Fibroblast of gingiva (primary cell): ENCODE measurements at places on chromosomes 4 and X.

- DNase-seq: no peak
Measured at GRCh38 chr4:36267486-36268268, 13.7 kb upstream of the DTHD1 start.

DNA sequence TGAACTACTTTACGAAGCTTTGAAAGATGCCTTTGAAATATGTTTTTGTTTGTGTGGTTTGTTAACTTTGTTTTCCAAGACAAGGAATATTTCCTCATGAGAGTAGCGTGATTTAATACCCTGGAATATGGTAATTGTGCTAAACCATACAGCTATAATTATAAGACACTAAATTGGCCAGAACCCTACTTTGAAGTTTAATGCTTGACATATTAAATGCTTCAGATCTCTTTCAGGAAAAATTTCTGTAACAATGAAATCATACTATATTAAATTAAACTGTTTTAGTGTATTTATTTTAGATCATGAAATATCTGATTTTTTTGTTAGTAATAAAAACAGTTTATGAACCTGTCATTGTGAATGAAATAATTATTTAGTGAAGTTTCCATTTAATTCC, 63.5 kb downstream of the DCLK2 start:
- DNase-seq: no peak

DNA sequence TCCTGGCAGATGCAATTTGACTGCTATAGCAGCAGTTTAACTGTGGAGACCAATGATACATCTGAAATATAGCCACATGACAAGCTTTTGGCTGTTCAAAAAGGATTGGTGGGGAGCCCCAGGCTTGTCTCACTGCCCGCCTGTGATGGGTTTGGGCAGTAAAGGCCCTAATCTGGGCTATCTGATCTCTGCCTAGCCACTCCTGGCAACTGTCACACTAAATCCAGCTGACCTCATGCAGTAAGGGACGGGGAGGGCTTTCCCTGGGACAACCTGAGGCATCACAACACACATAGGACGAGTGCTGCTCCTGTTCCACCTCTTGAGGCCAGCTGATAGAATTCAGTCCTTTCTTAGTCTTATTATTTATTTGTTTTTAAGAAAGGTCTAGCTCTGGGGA, 56.2 kb downstream of the CCDC158 start:
- no peak for DNase-seq

- no peak for DNase-seq
Measured at GRCh38 chr4:37762294-37762990, 64.0 kb upstream of the PGM2 start.

GRCh38 chrX:70183091-70183490, 5.8 kb downstream of the DGAT2L6 start:
- no peak for DNase-seq

- peak; percentile 88 for DNase-seq
Measured at GRCh38 chr4:89469930-89470375, 162.4 kb upstream of the GPRIN3 start.

DNA sequence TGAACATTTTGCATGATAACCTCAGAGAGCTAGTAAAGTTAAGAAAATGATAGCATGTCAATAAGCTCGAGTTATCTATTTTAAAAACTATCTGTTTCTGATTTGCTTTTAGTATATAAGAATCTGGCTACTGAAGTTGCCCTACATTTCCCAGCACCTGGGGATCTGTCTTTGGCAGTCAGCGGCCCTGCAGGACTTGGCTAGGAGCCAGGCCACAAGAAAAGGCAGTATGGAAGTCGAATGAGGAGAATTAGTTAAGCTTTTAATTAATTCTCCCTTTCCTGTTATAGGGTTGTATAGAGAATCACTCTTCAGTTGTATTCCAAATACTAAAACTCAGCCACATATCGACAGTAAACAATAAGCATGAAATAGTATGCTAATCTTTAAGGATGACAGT, 22.7 kb downstream of the POU4F2 start:
- DNase-seq: no peak

GRCh38 chr4:25308761-25309160, 3.8 kb upstream of the ZCCHC4 start:
- no peak for DNase-seq

GRCh38 chr4:106708464-106708816, 327.7 kb downstream of the DKK2 start:
- DNase-seq: no peak

DNA sequence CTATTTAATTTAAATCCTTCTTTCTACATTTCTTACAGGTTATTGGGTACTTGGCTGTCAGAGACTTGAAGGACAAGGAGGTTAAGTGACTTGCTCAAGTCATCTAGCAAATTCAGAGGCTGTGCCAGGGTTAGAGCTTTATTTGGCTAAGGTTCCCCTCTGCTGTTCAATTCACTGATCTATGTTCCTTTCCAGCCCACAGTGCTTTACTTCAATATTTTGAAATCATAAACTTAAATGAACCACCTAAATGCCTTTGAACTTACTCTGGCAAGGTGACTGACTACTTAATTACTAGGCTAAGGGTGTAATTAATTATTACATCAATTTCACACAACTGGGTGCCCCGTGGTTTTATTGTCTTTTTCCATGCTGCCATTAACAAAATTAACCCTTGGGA, 288.7 kb downstream of the CAMK2D start:
- no peak for DNase-seq

DNA sequence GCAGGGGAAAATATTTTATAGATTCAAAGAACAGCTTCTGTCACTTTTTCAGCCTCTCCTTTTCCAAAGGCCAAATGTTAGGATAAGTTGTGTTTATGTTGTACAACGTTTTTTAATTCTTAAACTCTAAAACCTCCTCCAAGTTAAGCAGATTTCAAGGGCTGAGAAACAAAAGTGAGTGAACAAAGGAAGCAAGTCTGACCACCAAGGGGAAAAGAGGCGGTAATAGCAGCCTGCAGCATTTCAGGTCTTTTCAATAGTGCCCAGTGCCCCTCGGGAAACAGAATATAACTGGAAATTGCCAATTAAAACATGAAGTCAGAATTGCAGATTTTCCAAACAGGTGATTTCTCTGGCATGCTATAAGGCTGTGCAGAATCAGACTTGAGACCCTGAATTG, 510.0 kb upstream of the HTR2C start:
- DNase-seq: no peak

DNA sequence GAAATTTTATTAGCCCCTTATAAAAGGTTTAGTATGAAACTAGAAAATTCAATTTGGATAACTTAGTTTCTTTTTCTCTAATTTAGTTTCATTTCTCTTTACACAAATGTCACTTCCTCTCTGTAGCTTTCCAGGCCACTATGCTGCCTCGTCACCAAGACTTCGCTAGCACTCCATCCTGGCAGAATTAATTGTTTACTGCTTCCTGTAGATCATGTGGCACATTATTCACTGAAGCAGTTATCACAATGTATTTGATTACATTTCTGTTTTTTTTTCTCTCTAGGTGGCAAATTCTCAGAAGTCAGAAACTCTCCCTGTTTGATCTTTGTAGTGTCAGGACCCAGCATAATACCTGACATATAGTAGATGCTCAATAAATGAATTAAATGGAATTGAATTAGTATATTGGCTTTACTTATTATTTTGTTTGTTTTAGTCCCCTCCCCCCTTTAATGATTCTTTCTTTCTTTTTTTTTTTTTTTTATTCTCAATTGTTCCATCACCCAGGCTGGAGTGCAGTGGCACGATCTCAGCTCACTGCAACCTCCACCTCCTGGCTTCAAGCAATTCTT, 9.3 kb upstream of the SAT1 start:
- no peak for DNase-seq

DNA sequence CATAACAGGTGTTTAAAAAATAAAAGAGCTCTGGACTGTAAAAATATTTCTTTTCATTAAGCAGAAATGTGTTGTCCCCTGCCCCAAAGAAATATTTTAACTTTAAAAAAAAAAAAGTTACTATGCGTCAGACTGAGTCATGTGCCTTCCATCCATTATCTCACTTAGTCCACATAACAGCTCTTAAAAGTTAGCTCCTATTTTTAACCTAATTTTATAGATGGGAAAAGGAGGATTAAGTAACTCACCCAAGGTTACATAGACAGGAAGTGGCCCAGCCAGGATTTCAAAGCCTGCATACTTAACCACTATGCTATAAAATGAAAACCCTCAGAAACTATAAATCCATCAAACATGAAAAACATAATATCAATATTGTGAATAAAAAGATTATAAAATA, 97.7 kb downstream of the MANBA start:
- no peak for DNase-seq

GRCh38 chrX:12579311-12579710, 211.9 kb upstream of the PRPS2 start:
- no peak for DNase-seq
